ENCODE measurements at places on chromosomes 3 and 15.

GRCh38 chr3:110026421-110026820 lies 689.1 kb upstream of the DPPA4 start:
- no peak for DNase-seq

DNA sequence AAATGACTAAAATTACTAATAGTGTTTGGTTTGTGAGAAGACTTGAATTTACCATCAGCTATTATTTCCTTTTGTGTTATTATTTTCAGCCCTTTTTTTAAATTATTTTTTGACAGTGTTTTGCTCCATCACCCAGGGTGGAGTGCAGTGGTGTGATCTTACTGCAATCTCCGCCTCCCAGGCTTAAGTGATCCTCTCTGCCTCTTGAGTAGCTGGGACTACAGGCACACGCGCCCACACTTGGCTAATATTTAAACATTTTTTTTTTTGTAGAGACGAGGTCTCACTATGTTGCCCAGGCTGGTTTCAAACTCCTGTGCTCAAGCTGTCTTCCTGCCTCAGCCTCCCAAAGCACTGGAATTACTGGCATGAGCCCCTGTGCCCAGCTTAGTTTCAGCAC lies 31.7 kb upstream of the UTS2B start:
- DNase-seq: no peak

DNA sequence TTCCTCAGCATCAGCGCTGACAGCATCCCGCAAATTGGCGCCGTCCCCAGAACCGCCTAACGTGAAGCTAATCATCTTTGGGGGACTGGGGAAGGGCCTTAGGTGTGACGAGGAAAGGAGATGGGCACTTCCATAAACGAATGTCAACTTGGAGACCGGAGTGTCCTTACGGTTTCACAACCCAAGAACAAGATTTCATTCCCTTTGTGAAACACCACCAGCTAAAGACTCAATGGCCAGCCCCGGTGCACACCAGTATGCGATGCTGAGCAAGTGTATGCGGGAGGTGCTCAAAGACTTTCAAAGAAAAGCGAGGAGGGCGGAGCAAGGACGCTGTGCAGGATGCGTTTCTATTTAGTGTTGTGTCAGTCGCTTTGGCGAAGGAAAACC lies 759 bp upstream of the TTBK2 start:
- DNase-seq: no peak

DNA sequence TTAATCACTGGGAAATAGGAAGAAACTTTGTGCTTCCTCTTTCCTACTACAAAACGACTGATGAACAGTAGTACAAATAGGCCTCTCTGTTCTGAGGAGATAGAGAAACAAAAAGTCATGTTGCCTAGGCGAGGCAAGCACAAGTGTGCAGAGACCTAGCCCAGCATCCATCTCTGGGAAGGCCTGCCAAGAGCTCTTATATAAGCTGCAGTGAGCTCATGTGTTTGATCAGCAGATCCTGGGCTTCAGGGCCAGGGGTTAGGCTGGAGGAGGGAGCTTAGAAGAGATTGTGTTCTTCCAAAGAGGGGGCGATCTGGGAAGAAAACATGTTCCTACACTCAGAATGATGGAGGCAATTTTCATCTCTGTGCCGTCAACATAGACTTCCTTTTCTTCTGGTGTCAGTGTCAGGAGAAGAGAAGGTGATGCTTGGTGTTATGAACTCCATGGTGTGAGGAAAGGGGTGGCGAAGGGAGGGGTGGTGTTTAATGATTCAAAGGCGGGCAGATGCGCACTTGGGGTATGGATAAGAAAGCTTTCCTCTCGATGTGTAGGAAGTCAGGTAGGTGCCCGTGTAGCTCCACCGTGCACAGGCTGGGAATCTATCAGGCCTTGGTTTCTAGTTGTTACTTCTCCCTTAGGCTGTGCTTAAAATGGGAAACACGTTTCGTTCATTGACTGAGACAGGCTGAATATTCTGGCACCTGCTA lies 29.5 kb upstream of the ETV5 start:
- no peak for DNase-seq

DNA sequence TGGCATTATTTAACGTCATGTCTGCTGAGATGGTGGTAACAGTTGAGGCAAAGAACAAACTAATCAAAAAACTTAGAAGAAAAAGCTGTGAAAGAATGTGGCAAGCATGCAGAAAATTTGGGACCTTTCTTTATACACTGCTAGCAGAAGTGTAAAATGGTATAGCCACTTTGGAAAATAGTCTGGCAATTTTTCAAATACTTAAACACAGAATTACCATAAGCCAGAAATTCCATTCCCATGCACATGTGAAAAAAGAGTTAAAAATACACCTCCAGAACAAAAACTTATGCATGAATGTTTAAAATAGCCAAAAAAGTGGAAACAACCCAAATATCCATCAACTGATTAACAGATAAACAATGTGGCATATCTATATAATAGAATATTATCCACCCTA lies 613.3 kb downstream of the TBL1XR1 start:
- DNase-seq: no peak

DNA sequence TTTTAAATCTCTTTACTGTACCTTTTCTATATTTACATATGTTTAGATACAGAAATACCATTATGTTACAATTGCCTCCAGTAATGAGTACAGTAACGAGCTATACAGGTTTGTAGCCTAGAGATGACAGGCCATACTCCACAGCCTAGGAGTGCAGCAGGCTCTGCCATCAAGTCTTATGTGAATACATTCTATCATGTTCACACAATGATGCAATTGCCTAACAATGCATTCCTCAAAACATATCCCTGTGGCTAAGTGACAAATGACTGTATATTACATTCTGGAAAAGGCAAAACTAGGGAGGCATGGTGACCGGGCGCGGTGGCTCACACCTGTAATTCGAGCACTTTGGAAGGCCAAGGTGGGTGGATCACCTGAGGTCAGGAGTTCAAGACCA lies 192.4 kb upstream of the IGF1R start:
- DNase-seq: no peak

GRCh38 chr15:95365511-95366107 lies 964.9 kb upstream of the NR2F2 start:
- DNase-seq: no peak

GRCh38 chr15:62153228-62153627 lies 11.9 kb downstream of the C2CD4B start:
- DNase-seq: no peak

- peak; percentile 89 for DNase-seq
These were observed 257.2 kb upstream of the TPRG1 start for GRCh38 chr3:188914552-188914951.

GRCh38 chr3:115687721-115688120 lies 64.4 kb downstream of the GAP43 start:
- no peak for DNase-seq

DNA sequence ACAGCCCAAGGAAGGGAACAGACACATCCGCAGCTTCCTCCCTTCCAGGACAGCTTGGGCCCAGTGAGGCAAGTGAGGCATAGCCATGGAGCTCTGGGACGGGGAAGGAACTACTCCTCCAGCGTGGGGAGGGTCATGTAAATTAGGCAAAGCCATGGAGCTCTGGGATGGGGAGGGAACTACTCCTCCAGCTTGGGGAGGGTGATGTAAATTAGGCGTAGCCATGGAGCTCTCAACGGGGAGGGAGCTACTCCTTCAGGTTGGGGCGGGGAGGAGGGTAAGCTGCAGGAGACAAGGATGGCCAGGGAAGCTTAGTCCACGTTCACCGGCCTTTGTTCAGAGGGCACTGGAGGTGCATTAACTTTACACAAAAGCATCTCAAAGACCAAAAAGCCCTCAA lies 21.1 kb upstream of the BDH1 start:
- peak; percentile 27 for DNase-seq

DNA sequence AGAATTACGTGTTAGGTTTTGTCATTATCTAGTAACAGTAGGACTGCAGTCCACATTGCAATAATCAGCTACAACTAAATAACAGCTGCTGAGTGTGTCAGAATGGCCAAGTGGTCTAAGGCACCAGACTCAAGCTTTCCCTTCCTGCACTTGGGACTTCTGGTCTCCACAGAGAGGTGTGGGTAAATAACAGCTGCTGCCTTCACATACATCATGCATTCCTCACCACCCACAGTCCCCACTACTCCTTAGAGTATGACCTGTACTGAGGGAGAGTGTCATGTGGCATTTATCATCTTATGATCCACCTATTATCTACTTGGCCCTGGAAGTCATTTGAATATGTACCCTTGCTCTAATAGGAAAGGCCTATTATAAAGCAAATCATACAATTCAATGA lies 22.2 kb upstream of the ZMAT3 start:
- DNase-seq: no peak

DNA sequence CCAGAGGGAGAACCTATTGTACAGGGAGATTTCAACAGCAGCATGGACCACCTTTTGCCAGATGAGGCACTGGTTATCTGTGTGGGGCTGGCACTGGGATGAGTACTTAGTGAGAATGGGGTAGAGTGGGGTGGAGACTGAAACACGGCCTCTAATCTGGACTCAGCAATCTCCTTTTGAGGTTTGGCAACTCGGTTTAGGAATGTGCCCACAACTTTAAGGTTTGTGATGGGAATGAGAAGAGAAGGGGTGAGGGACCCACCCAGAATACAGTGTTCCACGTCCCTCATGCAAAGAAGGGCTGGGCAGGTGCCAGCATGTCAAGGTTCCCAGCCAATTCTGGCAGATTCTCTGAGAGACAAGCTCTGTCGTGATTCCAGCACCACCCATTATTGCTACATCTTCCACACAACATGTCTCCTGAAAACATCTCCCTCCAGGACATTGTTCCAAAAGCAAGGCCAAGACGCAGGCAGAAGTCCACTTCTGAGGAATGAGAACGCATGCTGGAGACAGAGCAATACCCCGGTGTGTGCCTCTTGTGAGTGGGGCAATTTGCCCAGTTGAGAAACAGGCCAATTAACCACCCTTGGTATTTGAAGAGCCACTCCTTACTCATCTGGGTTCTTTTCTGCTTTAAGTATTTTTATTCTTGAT lies 37.5 kb upstream of the CCR4 start:
- DNase-seq: no peak

DNA sequence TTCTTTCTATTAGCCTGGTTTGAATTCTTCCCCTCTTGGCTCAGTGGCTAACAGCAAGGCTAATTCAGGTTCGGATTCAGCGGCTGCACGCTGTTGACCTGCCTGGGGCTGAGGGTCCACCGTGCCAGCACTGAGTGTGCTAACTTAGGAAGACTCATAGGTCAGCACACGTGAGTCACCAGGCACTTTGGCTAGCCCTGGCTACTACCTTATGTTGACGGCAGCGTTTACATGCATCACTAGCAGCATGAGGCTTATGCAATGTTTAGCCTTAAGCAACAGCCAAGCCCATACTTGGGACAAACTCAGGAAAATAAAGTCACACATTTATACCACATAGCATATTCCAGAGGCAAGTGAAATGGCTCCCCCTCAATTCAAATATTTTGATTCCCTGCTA lies 137.7 kb downstream of the RAB11A start:
- DNase-seq: no peak

DNA sequence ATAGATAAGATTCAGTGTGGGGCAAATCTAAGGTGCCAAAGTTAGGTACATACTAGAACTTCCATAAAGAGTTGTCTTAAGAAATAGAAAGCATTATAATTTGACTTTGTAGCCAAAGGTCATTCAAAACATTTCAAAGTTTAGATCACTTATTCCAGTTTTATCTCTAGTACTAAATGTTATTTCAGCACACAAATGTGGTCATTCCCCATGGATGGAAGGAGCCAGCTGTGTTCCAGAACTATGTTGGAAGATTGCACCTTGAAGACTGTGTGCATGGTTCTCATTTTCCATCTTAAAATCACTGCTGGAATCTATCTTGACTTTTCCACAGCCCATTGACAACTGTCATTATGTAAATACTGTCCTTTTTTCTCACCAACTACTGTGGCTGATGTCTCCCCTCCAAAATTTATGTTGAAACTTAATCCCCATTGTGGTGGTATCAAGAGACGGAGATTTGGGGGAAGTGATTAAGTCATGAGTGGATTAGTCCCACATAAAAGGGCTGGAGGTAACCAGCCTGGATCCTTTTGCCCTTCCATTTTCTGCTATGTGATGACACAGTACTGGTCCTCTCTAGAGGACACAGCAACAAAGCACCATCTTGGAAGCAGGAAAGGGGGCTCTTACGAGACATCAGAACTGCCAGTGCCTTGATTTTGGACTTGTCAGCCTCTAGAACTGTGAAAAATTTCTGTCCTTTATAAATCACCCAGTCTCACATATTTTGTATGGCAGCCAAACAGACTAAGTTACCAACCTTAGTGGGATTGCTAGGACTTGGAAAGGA lies 24.0 kb downstream of the TGFBR2 start:
- DNase-seq: no peak

DNA sequence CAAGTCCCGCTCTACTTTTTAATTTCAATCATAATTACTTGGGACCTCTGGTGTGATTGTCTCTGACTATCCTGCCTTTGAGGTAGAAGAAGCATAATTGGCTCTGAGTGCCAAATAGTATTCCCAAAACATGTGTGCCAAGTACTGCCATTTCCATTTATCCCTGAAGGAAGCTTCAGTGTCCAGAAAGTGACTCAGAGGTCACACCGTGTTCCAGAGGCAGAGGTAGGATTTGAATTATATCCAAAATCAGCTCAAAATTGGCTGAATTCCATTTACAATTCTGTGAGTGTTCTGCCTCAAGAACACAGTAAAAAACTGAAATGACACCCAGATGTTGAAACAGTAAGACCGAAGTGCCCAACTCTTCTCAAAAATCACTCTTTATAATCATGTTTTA lies 255.3 kb downstream of the RSL24D1 start:
- DNase-seq: no peak

- DNase-seq: no peak
These were observed 13.3 kb upstream of the THUMPD3 start for GRCh38 chr3:9349321-9350117.

GRCh38 chr3:127748754-127749327 lies 73.5 kb downstream of the MGLL start:
- no peak for DNase-seq

- peak; percentile 75 for DNase-seq
These were observed 47.2 kb downstream of the SLC12A8 start for GRCh38 chr3:125165189-125165947.

DNA sequence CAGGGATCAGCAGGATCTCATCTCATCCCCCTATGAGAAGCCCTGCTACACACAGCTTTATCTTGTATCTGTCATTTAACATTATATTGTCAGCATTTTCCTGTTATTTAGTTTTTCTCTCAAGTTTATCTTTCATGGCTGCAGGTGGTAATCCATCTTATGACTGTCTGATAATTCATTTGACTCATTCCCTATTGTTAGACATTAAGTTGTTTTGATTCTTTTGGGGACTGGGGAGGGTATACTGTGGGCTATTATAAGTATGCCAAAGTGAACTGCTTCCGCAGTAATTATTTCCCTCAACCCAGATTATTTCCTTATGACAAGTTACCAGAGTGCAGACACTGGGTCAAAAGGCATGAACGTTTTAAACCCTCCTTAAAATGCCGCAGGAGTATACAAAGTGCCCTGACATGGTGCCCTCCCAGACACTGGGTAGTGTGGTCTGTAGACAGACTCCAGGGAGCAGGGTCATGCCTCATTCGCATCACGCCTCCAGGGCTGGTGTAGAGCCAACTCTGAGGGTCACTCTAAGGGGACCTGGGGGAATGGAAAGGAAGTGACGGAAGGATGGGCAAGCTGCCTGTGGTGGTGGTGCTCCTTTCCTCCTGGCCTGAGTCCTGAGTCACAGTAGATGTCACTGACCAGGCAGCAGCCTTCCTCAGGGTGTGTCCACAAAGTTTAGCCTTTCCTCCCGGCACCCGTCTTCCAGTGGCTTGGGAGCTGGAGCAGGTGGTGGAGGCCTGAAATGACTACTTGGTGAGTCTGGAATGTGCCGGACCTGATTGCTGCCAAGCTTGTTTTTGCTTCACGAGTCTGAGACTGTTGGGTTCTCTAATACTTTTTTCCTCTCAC lies 11.6 kb downstream of the GPR160 start:
- no peak for DNase-seq

- no peak for DNase-seq
These were observed 67.0 kb downstream of the CHCHD4 start for GRCh38 chr3:14057701-14058100.
